ENCODE measurements at places on chromosomes 11 and 22.

- no peak for DNase-seq
These were observed 131.9 kb downstream of the SHANK2 start for GRCh38 chr11:71120471-71120896.

GRCh38 chr11:105825141-105825540, 196.9 kb downstream of the MSANTD4 start:
- DNase-seq: no peak

DNA sequence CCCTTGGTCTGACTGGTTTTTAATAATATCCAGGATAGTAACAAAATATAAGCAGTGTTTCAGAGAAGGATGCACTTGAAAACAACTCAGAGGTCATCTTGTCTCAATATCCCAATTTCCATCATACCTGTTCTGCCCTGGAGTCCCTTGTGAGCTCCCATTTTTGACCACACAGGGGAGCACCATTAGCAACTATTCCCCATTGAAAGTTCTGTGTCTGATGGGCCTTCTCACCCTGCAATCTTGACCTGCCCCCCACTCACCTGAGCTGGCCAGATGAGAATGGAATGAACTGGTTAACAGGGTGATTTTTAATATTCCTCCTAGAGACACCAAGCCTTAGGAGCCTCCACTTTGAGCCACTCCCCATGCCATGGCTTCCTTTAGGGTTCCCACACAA, 3.8 kb upstream of the CAPN5 start:
- no peak for DNase-seq

GRCh38 chr22:44126807-44127206, 53.9 kb upstream of the PARVG start:
- no peak for DNase-seq

DNA sequence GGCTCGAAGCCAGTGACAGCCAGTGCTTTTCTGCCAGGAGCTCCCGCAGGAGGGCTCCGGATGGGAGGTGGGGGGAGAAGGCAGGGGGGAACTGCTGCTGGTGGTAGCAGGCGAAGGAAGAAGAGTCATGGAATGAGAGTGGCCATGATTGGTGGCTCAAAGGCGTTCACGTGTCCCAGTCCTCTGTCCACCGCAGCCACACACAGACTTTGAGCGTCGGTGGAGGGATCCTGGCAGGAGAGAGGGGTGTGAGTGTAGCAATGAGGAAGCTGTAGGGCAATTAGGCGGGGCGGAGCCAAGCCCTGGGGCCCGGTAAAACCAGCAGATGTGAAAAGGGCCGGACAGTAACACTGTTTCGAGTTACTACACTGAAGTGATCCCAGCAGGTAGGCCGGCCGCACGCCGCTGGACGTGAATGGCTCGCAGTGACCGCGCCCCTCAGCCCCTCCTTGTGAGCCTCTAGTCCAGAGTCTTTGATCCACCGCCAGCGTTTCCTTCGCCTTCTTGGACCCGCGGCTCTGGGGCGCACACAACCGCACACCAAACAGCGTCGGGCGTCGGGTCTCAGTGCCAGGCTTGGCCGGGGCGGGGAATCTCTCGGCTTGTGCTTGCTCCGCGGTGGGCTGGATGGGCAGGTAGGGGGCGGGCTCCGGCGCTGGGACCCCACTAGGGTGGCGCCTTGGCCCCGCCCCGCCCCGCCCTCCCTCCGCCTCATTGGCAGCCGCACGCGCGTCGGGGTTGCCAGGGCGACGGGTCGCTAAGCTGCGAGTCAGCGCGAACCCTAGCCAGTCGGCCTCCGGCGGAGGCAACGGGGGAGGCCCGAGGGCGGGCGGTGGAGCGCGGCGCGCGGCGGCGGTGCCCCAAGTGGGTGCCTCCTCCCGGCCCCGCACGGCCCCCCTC, at the start of gene LRRC10B:
Gene LRRC10B (plus strand): TSS at position 788 of the 900 bp plus-strand sequence. CDS start 250 bp downstream, outside the sequence.
- no peak for DNase-seq

GRCh38 chr11:77503006-77503405, 29.1 kb upstream of the PAK1 start:
- no peak for DNase-seq

GRCh38 chr22:46042786-46043185, 65.8 kb upstream of the WNT7B start:
- DNase-seq: no peak

DNA sequence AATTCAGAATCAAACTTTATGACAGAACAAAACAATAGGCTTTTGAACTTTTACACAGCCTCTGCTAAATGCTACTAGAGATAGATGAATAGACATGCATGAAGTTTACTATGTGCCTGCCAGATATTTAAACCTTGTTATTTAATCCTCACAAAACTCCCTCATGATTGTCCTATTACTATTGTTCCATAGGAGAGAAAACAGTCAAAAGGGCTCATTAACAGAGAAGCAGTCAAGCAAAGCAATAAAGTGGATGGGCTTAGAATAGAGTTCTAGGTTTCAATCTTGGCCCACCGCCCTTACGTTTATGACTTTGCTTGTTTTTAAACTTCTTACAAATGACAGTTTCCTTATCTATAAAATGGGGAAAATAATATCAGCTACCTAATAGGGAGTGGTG, 12.9 kb downstream of the CWC15 start:
- DNase-seq: no peak

GRCh38 chr11:64533501-64533900, 57.5 kb upstream of the SLC22A12 start:
- DNase-seq: no peak

- no peak for DNase-seq
These were observed 1396.8 kb downstream of the LRRC4C start for GRCh38 chr11:40062616-40063015.

GRCh38 chr11:35163209-35163608, 24.2 kb downstream of the CD44 start:
- no peak for DNase-seq

GRCh38 chr11:65187971-65188461, 6.3 kb downstream of the CAPN1 start:
- no peak for DNase-seq

GRCh38 chr22:24809331-24809730, 3.3 kb downstream of the SGSM1 start:
- DNase-seq: no peak

DNA sequence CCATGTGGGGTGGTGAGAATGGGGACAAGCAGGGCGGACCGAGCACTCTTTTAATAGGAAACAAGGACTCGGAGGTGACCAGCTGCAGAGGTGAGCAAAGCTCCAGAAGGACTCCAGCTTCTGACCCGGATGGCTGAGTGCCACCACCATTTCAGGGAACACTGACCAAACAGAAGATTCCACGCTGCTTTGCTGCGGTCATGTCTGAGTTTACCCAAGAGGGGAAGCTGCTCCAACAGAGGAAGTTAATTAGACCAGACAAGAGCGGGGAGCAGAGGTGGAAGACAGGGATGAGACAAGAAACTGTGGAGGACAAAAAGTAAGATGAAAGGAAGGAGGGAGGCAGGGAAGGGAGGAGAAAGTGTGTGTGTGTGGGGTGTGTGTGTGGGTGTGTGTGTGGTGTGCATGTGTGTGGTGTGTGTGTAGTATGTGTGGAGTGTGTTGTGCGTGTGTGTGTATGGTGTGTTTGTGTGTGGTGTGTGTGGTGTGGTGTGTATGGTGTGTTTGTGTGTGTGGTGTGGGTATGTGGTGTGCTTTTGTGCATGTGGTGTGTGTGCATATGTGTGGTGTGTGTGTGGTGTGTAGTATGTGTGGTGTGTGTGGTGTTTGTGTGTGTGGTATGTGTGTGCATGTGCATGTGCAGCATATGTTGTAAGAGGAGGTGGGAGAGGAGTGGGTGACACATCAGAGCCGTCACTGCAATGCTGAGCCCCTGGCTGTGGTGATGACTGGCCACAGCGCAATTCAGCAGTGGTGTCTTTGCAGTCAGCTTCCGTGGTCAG, 82.2 kb upstream of the AKIP1 start:
- no peak for DNase-seq

- DNase-seq: no peak
These were observed 61.1 kb downstream of the IRAG1 start for GRCh38 chr11:10632483-10632882.

- DNase-seq: no peak
These were observed 12.3 kb downstream of the CAT start for GRCh38 chr11:34451053-34451452.

- DNase-seq: no peak
These were observed 16.6 kb upstream of the EFCAB6 start for GRCh38 chr22:43828725-43828997.

- DNase-seq: no peak
These were observed 19.3 kb downstream of the HSD17B12 start for GRCh38 chr11:43699870-43700269.

GRCh38 chr22:30926706-30927105, 41.9 kb downstream of the MORC2 start:
- DNase-seq: no peak

Data from GM12864 (cell line).